Mammary epithelial cell (primary cell): ENCODE measurements at places on chromosomes 2 and 18. TPM values are rescaled to one million over a fixed set of nuclear protein-coding genes. Genes with fewer than 3 reads are reported as not detected.

DNA sequence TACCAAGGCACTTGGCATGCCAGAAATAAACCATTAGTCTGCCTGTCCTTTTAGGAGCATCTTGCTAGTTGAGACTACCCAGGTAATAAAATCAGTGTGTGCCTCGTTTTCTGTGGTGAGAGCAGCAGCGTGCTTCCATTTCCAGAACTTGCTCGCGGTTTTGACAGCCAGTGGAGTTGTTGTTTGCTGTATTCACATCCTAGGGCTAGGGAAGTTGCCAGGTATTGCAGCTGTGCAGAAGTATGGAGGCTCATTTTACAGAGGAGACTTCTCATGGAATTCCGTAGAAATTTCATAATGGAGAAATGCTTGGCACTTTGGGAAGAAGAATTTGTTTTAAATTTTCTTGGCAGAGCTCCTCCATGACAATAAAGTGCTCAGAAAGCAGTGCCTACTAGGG is 1355.1 kb upstream of the ZEB2 start:
- no peak for DNase-seq

- peak; percentile 8 for DNase-seq
These were observed 36.0 kb downstream of the PAIP2B start for GRCh38 chr2:71190656-71191569.

Gene PAX3
- not detected for polyA plus RNA-seq

Gene TMSB10
- 9,658 TPM for polyA plus RNA-seq

Gene IL36G
- 1.4 TPM for polyA plus RNA-seq

- peak; percentile 86 for DNase-seq
These were observed at the start of gene RAD51AP2 for GRCh38 chr2:17518212-17519154. TSS of gene RAD51AP2 (minus strand) at chr2:17518440. CDS start at chr2:17518415, 25 bp downstream.

GRCh38 chr2:224861266-224861665 is 145.1 kb upstream of the CCDC195 start:
- no peak for DNase-seq

Gene SERPINB2
- 30.6 TPM for polyA plus RNA-seq

DNA sequence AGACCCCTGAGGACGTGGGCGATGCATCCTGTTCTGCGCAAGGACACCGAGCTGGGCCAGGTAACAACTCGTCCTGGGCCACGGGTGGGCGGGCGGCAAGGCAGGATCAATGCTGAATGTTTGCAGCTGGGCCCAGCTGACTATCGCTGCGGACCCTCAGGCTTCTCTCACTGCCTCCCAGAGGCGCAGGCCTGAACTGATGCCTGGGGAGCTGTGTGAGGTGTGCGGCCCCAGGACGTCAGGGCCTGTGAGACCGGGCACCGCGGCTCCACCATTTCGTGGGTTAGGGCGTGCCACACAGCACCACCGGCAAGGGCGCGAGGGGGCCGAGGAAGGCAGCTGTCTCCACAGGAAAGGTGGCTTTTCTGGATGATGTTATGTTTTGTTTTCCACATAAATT is 307.4 kb downstream of the NDUFA10 start:
- no peak for DNase-seq

GRCh38 chr2:63651356-63651755 is 62.6 kb downstream of the MDH1 start:
- no peak for DNase-seq

DNA sequence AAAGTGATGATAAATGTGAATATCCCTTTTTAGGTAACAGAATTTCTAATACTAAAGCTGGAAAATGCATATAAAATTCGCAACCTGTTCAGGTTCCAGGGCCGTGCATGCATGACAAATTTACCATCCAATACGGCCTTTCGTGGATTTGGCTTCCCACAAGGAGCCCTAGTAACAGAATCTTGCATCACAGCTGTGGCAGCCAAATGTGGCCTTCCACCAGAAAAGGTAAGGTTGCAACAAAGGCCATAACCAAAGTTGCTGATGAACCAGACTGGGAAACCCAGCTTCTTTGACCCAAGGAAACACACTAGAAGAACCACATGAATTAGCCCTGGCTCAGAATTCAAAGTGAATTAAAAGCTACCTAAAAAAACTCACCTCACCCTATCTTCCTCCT is 49.6 kb upstream of the BZW1 start:
- DNase-seq: no peak

Gene VWC2L
- not detected for polyA plus RNA-seq

DNA sequence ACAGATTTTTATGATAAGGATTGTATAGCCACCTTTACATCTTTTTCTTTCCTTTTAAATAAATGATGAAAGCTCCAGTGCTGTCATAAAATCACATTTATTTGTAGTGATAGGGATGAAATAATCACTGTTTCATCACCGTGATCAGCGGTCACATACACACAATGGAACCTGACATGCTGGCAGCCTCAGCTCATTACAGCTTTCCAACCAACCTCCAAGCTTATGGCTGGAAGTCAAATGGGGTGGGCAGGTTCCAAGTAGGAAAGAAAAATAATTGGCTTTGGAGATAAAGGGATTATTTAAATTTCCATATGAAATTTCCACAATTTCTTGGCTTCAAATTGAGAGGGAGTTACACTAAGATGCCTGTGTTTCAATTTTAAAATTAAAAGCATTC is 251.3 kb downstream of the PLCL1 start:
- DNase-seq: no peak

DNA sequence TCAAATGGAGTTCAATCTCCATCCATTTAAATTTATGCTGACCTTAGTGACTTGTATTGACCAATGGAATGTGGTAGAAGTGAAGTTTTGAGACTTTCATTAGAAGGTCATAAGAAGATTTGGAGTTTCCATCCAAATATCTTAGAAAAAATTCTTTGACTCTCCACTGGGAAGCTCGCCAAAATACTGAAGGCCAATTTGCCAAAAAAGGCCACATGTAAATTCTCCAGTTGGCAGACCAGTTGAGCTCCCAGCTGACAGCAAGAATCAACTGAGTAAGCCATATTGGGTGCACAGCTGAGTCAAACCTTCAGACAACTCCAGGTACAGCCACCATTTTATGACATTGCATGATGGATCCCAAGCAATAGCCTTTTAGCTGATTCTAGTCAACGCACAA is 228.3 kb upstream of the SETBP1 start:
- no peak for DNase-seq
